Fibroblast of skin of left quadriceps (primary cell): ENCODE measurements at places on chromosomes 2 and 18.

- DNase-seq, result no peak
Measured at GRCh38 chr2:3154146-3154545, 223.5 kb downstream of the EIPR1 start.

- DNase-seq, result peak; percentile 91
Measured at GRCh38 chr18:11851146-11851805, at the start of gene CHMP1B. CHMP1B (plus strand) TSS chr18:11851413; CDS start chr18:11851512, 99 bp downstream.

DNA sequence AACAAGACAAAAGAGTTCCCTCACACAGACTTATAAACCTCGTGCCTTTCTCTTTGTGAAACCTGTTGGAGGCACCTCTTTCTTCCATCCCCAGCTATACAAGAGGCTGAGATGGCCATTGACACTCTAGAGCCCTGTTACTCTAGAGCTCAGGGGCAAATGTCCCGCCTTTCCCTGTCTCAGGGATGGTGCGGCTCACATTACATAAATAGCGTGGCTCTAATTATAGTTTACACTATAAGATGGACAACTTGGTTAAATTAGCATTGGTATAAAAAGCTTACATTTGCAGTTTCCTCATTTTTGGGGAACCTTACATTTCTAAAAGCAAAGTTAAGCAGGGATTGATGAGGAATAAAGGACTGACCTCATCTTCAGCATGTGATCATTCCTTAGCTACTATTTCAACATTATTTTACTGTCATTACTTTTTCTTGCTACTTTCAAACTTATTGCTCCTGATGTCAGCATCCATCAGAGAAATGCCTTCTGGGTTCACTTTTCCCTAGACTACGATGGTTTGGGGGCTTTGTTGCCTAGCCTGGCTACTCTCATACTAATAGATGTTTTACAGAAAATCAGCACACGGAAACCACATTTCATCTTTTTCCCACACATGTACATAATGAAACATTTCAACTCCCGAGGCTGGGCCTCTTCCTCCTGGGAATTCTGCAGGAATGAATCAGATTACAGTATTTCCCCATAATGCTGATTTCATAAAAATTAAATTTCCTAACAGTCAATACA is 40.4 kb downstream of the FTCDNL1 start:
- DNase-seq, result peak; percentile 75

DNA sequence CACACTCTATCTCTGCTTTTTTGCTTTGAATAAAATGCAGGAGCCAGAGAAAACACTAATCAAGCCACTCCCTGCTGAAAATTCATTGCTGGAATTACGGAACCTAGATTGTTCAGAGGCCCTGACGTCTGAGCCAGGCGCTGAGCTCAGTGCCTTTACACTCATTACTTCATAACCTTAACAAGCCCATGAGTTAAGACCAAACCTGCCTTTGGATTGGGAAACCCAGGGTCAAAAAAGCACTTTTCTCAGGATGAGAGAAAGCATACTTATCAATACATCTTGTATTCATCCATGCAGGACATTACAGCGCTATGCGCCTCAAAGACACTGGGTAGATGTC is 762 bp downstream of the INO80C start:
- peak; percentile 5 for DNase-seq

- DNase-seq, result no peak
Measured at GRCh38 chr2:188416367-188416766, 124.7 kb downstream of the GULP1 start.

DNA sequence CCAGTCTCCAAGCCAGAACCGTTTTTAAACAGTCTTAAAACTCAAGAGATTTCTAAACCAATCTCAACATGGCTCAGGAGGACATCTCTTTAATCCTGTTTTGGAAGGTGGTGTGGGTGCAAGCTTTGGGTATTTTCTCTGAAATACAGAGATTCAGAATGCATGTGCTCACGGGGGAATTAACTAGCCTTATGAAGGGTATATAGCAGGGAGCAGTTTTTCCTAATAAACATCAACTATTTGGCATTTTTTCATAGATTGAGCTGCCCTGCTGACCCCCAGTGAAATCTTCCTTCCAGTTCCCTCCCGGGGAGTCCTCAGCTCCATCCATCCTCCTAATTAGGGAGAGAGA is 122.6 kb downstream of the SMAD7 start:
- DNase-seq, result no peak

- no peak for DNase-seq
Measured at GRCh38 chr18:60295674-60296073, 76.9 kb downstream of the MC4R start.

- DNase-seq, result no peak
Measured at GRCh38 chr2:128373451-128374000, 54.9 kb upstream of the HS6ST1 start.

- no peak for DNase-seq
Measured at GRCh38 chr2:191615596-191615995, 62.3 kb upstream of the NABP1 start.

DNA sequence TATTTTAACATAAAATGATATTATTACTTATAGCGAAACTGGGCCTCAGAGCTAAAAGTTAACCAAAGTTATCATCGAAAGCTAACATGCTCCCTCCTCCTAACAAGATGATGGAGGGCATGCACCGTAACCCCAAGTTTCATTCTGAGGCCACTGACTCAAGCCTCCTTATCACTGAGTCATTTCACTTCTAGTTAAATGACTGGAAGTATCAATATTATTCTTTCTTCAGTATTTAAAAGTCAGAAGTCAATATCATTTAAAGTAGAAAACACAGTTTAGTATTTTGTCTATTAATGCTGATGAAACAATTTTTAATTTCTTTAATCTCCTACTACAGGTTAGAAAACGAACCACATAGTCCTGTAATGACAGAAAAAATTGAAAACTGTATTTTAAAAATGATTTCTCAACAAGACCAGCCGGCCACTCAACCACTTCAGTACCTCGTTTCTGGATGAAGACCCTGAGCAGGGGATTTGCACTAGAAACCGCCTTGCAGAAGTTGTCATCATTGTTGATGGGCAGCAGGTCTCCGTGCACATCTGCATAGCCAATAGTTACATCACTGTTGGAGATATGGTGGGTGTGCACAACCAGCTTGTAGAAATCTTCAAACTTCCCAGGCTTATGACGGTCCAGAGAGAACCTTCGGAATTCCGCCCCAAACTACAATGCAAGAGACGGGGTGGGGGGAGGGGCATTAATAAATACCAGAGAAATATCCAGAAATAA is 44.9 kb downstream of the PARD6G start:
- DNase-seq, result no peak

- no peak for DNase-seq
Measured at GRCh38 chr18:6327895-6328620, 86.7 kb downstream of the L3MBTL4 start.

DNA sequence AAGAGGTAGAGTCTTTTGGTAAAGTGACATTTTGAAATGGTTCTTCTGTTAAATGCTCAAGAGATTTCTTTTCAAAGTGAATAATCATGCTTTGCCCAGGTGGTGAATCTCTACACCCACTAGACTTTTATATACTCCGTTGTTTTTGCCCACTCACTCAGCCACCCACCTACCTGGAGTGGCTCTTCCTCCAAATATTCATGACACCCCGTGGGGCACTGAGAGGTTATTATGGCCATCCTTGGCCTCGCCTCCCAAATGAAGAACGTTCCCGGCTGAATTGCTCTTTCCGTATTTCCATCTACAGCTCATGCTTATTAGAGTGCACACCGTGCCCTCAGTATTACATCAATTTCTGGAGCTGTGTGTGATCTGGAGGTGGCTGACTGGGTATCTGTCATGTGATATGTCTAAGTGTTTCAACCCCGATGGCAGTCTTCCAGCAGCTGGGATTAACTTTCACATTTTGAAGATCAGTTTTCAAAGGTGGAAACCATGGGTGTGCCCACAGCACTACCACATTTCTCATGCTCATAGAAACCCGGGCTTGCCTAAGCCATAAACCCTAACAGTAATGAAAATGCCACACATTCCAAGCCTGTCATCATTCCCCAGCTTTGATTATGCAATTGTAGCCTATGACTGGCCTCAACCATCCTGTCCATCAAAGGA is 406.6 kb upstream of the MMADHC start:
- peak; percentile 60 for DNase-seq

- no peak for DNase-seq
Measured at GRCh38 chr2:118980573-118980972, 38.6 kb downstream of the MARCO start.

DNA sequence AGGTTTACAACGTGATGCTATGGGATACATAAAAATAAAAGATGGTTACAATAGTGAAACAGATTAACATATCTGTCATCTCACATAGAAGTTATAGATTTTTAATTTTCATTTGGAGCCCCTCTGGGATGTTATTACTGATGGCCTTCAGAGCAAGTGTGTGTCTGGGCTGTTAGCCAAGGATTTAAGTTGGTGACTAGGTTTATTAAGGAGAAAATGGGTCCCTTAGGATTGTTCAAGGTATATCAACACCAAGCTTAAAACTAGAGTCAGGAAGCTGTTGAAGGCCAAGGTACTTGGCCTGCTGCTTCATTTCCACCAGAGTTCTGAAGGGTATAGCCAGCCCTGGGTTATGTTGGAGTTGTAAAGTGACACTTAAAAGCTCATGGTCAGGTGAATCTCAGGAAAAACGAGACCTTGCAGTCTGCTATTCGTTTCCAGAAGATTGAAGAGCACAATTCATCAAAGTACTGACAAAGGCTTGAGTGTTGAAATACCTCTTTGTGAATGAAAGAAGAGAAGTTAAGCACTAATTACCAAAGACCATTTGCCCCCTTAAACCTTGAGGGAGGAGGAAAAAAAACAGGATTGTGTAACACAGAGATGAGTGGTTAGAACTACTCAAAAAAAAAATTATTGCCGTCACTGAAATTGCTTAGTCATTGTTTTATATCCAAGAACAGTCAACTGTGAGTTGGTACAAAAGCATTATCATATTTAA is 48.4 kb downstream of the MAP2 start:
- DNase-seq, result peak; percentile 60

- no peak for DNase-seq
Measured at GRCh38 chr2:135818937-135819610, 17.9 kb downstream of the LCT start.

- peak; percentile 90 for DNase-seq
Measured at GRCh38 chr2:237616734-237617586, 10.4 kb upstream of the LRRFIP1 start.

DNA sequence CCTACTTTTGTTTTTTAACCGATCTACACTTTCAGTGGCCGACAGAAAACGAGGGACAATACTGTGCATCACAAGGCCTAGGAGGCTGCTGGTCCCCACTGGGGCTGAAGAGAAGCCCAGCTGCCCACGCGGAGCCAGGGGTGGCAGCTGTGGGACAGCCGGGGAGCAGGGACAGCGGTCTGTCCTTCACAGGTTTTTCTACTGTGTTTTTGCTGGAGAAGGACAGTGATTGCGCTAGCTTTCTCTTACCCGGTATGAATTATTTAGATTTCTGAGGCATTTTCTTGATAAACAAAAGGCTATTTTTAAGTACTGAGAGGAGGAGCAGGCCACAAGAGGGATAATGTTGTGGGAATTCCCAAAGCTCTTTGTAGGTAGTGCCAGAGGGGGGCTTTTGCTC is 219.8 kb downstream of the ATAD2B start:
- DNase-seq, result no peak

- no peak for DNase-seq
Measured at GRCh38 chr18:50203801-50204604, 9.1 kb upstream of the MYO5B start.

DNA sequence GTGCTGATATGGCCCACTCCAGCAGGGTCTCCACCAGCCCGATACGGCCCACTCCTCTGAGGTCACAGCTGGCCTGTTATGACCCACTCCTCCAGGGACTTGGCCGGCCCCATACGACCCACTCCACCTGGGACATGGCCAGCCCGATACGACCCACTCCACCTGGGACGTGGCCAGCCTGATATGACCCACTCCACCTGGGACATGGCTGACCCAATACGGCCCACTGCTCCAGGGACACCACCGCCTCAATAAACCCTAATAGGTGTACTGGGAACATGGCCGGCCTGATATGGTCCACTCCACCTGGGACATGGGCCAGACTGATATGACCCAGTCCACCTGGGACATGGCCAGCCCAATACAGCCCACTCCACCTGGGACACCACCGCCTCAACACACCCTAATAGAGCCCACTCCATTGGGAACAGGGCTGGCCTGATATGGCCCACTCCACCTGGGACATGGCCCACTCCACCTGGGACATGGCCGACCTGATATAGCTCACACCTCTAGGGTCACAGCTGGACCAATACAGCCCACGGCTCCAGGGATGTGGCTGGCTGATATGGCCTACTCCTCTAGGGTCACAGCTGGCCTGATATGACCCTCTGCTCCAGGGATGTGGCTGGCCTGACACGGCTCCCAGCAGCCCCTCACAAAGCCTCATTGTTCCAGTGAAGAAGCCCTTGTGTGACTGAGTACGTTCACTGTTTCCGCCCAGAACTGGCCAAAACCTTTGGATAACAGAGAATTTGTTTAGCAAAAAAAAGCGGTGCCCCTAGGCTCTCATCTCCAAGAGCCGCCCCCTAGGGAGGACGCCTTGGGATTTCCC is 245.6 kb downstream of the HDAC4 start:
- DNase-seq, result no peak

GRCh38 chr2:30527411-30527810 is 80.4 kb downstream of the LCLAT1 start:
- no peak for DNase-seq

DNA sequence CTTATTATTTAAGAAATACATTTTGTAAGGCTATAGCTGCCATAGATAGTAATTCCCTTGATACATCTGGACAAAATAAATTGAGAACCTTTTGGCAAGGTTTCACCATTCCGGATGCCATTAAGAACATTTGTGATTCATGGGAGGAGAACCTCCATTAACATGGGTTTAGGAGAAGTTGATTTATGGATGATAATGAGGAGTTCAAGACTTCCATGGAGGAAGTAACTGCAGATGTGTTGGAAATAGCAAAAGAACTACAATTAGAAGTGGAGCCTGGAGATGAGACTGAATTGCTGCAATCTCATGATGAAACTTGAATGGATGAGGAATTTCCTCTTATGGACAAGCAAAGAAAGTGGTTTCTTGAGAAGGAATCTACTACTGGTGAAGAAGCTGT is 17.3 kb downstream of the PHLPP1 start:
- no peak for DNase-seq

GRCh38 chr2:57558312-57558711 is 488.3 kb upstream of the VRK2 start:
- DNase-seq, result no peak

GRCh38 chr18:9574473-9575115 is 39.8 kb downstream of the PPP4R1 start:
- DNase-seq, result no peak

DNA sequence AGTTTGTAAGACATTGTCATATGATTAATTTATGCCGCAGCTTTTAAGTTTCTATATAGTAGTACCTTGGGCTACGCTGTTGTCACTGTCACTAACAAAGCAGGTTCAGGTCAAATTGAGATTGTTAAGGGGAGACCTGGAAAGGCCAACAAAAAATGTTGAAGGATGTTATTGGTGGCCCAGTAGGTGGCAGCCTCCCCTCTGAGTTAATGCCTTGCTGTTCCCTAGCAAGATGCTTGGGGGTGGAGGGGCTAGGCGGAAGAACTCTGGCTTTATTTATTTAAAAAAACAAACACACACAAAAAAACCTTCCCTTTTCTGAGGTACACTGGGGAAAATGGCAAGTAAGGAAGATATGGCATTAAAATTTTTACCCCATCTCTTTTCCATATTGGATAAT is 128.3 kb upstream of the ATP5MC3 start:
- no peak for DNase-seq

GRCh38 chr2:95333888-95334338 is 36.8 kb downstream of the KCNIP3 start:
- DNase-seq, result peak; percentile 94

- peak; percentile 30 for DNase-seq
Measured at GRCh38 chr2:76998704-76999103, 523.5 kb downstream of the LRRTM4 start.
